ENCODE measurements at places on chromosomes 1 and 21.

GRCh38 chr1:43879414-43879813 is 54.2 kb upstream of the ARTN start:
- peak; percentile 33 for DNase-seq
- no peak overlapping the region for H3K27ac ChIP-seq
- no peaks in the 10 kb centered on the region for H3K27me3 ChIP-seq
- H3K36me3 ChIP-seq = no peaks in the 10 kb centered on the region
- no peak overlapping the region for H3K4me3 ChIP-seq

- H3K4me1 ChIP-seq = peaks cover 2% of the 10 kb centered on the region
- no peak overlapping the region for H3K27ac ChIP-seq
- DNase-seq = no peak
- no peak overlapping the region for H3K4me3 ChIP-seq
Measured at GRCh38 chr1:242449661-242450060, 74.8 kb downstream of the PLD5 start.

DNA sequence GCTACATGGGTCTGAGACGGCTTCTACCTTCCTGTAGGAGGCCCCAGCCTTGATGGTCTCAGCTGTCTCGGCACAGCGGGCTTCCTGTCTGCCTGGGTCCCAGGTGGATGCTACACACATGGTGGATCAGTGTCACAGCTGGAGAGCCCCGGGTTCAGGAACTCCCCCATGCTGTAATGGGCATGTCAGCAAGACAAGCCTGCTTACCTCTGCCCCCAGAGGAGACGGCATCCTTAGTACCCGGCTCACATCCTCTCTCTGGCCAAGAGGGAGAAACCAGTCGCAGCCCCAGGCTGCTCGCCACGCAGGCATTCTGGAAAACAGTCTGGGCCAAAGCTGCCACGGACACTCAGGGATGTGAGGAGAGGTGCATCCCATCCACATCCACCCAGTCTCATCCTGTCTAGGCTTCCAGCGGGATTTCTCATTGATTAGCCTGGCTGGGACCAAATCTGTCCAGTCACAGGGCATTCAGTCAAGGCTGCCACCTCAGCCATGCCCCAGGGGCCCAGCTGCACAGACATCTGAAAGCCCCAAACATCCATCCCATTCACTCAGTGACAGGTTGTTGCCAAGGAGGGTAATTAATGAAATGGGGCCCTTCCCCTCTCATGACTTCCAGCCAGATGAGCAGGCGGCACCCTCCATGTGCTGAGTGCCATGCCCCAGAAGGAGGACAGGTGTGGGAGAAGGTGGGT is 10.5 kb downstream of the SNAP47 start:
- no peak for DNase-seq
- H3K36me3 ChIP-seq = no peaks in the 10 kb centered on the region
- no peak overlapping the region for H3K4me3 ChIP-seq
- H3K4me1 ChIP-seq = no peaks in the 10 kb centered on the region
- no peak overlapping the region for H3K27ac ChIP-seq
- no peaks in the 10 kb centered on the region for H3K27me3 ChIP-seq

DNA sequence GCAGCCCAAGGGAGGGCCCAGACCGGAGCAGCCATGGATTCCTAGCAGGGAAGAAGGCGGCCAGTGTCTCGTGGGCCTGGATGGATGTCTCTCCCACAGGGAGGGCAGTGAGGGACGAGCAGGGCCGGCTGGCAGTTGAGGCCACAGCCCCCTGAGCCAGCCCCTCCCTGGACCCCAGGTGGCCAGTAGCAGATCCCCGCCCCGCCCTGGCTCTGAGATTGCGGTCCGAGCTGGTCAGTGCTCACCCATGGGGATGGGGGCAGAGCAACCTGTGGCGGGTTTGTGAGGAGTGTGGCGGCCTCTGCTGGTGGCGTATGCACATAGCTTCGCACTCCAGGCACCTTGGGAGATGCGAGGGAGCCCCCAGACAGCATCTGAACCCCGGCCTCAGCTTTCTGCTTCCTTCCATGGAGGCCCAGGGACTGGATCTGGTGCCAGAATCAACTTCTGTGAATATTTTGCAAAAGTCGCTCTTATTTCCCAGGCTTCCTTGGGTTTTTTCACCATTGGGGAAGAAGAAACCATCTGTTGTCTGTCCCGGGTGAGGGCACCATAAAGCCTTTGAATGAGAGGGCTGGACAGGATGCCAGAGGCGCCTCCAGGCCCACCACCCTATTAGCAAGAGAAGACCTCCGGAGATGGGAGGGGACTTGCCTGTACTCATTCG is 8.4 kb upstream of the KCNN3 start:
- H3K4me3 ChIP-seq = no peak overlapping the region
- no peaks in the 10 kb centered on the region for H3K36me3 ChIP-seq

- no peak for DNase-seq
- H3K27ac ChIP-seq = no peak overlapping the region
- H3K36me3 ChIP-seq = peaks cover 2% of the 10 kb centered on the region
- H3K4me1 ChIP-seq = peaks cover 3% of the 10 kb centered on the region
- H3K27me3 ChIP-seq = no peaks in the 10 kb centered on the region
Measured at GRCh38 chr1:62613325-62613727, 16.0 kb downstream of the ANGPTL3 start.

GRCh38 chr21:18146820-18147219 is 97.8 kb upstream of the CHODL start:
- H3K36me3 ChIP-seq = no peaks in the 10 kb centered on the region
- H3K4me1 ChIP-seq = no peaks in the 10 kb centered on the region
- H3K27ac ChIP-seq = no peak overlapping the region

DNA sequence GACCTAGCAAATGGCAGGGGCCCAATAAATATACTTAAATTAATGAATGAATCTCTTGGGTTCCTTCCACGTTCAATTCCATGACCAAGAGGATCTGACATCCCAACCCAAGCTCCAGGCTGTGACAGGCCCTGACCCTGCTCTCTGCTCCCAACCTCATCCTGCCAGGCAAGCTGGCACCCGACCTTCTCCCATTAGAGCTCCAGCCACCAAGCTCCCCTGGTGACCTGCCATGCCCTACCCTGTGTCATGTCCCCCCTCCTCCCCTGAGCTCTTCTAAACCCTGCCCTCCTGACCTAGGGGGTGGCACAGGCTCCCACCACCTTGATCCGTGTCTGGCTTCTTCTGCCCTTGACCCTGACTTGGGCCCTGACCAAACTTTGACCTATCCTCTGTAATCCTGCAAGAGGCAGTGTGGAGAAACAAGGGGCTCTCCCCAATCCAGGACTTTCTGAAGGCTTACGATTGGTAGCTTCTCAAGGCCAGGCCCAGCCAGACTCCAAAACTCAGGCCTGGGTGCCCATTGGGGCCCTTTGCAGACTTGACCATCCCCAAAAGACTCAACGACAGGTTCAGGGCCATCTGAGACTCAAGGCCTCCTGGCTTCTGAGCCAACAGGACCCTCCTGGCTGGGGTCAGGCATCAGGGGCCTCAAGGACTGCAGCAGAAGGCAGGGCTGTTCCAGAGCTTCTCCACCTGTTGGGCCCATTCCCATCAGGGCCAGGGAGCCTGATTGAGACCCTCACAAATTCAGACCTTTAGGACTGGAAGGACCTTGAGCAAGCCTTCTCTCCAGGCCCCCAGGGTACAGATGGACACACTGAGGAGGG is 249.0 kb downstream of the PTPRU start:
- H3K27me3 ChIP-seq = 0 out of 2 replicates have a peak, but pooled peaks cover 2% of the 10 kb centered on the region
- no peak overlapping the region for H3K4me3 ChIP-seq
- DNase-seq = no peak

- H3K4me1 ChIP-seq = no peaks in the 10 kb centered on the region
- no peak for DNase-seq
- no peaks in the 10 kb centered on the region for H3K36me3 ChIP-seq
- H3K27me3 ChIP-seq = peaks cover 2% of the 10 kb centered on the region
- H3K4me3 ChIP-seq = no peak overlapping the region
- H3K27ac ChIP-seq = no peak overlapping the region
Measured at GRCh38 chr1:208115924-208116640, 128.1 kb downstream of the PLXNA2 start.

- H3K27me3 ChIP-seq = no peaks in the 10 kb centered on the region
- no peaks in the 10 kb centered on the region for H3K36me3 ChIP-seq
- H3K27ac ChIP-seq = no peak overlapping the region
Measured at GRCh38 chr1:41855713-41856112, 63.0 kb downstream of the HIVEP3 start.

DNA sequence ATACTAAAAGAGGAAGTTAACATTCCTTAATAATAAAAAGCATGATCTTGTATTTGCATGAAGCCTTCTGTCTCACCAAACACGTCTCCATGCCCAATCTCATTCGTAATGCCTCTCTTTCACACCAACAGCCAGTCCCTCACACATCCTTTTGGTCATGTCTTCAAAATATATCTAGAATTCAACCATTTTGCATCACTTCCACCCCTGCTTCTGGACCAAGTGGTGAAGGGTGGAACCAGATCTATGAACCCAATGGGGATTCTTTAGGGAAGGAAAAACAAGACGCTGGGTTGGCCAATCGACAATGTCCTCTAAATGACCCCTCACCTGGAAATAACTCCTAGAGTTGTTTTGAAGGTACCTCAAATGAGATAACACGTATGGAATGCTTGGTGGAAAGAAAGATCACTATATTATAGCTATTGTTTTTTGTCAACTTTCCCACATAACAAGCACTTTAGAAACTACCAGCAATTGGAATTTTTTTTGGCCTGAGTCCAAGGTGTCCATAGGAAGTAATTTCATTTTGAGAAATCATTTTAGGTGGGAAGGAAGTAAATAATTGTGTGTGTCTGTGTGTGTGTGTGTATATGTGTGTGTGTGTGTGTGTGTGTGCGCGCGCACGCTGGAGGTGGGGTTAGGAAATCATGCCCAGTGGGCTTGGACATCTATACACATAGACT is at the start of gene KCNA10:
Gene KCNA10 (minus strand): TSS at position 51 of the 686 bp plus-strand sequence. CDS start 388 bp downstream, outside the sequence.
- H3K4me3 ChIP-seq = no peak within 1 kb of the TSS
- H3K36me3 ChIP-seq = no peaks in the 10 kb centered on the region
- H3K4me1 ChIP-seq = no peaks in the 10 kb centered on the region
- no peak for DNase-seq
- H3K27me3 ChIP-seq = no peaks in the 10 kb centered on the region

- no peak for DNase-seq
- H3K4me3 ChIP-seq = no peak overlapping the region
- H3K27me3 ChIP-seq = no peaks in the 10 kb centered on the region
- H3K36me3 ChIP-seq = no peaks in the 10 kb centered on the region
- no peak overlapping the region for H3K27ac ChIP-seq
Measured at GRCh38 chr1:4674676-4675075, 20.3 kb downstream of the AJAP1 start.

- no peaks in the 10 kb centered on the region for H3K4me1 ChIP-seq
- H3K27me3 ChIP-seq = no peaks in the 10 kb centered on the region
- H3K4me3 ChIP-seq = no peak overlapping the region
- no peak for DNase-seq
- no peaks in the 10 kb centered on the region for H3K36me3 ChIP-seq
Measured at GRCh38 chr1:87219141-87219540, 109.5 kb upstream of the LMO4 start.

GRCh38 chr1:69414574-69414973 is 153.1 kb upstream of the LRRC7 start:
- H3K27ac ChIP-seq = no peak overlapping the region
- H3K27me3 ChIP-seq = no peaks in the 10 kb centered on the region
- H3K4me3 ChIP-seq = no peak overlapping the region
- no peaks in the 10 kb centered on the region for H3K4me1 ChIP-seq
- no peak for DNase-seq

DNA sequence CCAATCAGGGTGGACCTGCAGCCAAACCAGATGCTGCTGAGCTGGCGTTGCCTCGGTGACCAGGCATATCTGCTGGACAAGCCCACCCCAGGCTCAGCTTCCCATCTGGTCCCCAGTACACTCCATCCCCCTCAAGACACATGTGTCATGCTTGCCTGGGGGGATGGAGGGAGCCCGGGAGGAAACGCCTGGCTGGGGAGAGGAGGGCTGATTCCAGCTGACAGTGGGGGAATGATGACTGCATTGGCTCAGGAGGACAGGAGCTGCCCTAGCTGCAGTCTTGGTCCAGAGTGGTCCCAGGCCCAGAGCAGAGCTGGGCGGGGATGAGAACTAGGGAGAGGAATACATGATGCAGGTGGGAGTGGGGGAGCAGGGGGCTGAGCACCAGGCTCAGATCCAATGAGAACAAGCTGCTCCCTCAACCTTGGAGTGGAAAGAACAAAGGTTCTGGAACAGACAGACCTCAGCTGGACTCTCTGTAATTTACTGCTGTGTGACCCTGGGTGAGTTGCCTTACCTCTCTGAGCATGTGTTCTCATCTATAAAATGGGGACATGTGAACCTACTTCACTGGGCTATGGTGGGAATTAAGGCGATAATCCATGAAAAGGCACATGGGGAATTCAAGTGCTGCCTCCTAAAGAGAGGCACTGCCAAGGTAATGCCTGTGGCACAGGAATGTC is 23.1 kb upstream of the ECE1 start:
- no peak for DNase-seq
- no peaks in the 10 kb centered on the region for H3K27me3 ChIP-seq
- H3K36me3 ChIP-seq = no peaks in the 10 kb centered on the region

GRCh38 chr1:225458222-225458631 is 30.4 kb upstream of the LBR start:
- H3K36me3 ChIP-seq = no peaks in the 10 kb centered on the region
- no peaks in the 10 kb centered on the region for H3K27me3 ChIP-seq
- no peak for DNase-seq

GRCh38 chr1:203451836-203452784 is 23.5 kb upstream of the PRELP start:
- H3K4me3 ChIP-seq = no peak overlapping the region
- H3K27me3 ChIP-seq = peaks cover 38% of the 10 kb centered on the region
- no peaks in the 10 kb centered on the region for H3K4me1 ChIP-seq
- no peak overlapping the region for H3K27ac ChIP-seq
- no peak for DNase-seq

- H3K27ac ChIP-seq = no peak overlapping the region
- no peaks in the 10 kb centered on the region for H3K36me3 ChIP-seq
- no peaks in the 10 kb centered on the region for H3K27me3 ChIP-seq
- no peak for DNase-seq
- no peaks in the 10 kb centered on the region for H3K4me1 ChIP-seq
Measured at GRCh38 chr1:107404756-107405155, 263.9 kb downstream of the NTNG1 start.

- H3K27me3 ChIP-seq = no peaks in the 10 kb centered on the region
- no peak overlapping the region for H3K27ac ChIP-seq
Measured at GRCh38 chr21:39153842-39154241, 29.4 kb downstream of the PSMG1 start.

GRCh38 chr1:70706381-70707037 is 295.4 kb downstream of the CTH start:
- no peaks in the 10 kb centered on the region for H3K4me1 ChIP-seq
- no peak for DNase-seq
- H3K27ac ChIP-seq = no peak overlapping the region
- no peaks in the 10 kb centered on the region for H3K36me3 ChIP-seq

GRCh38 chr1:6461051-6461530 is 4.9 kb downstream of the TNFRSF25 start:
- no peak overlapping the region for H3K27ac ChIP-seq
- no peak for DNase-seq
- no peaks in the 10 kb centered on the region for H3K36me3 ChIP-seq
- H3K4me1 ChIP-seq = no peaks in the 10 kb centered on the region

GRCh38 chr1:208979776-208980175 is 603.7 kb upstream of the CAMK1G start:
- no peak for DNase-seq
- H3K36me3 ChIP-seq = no peaks in the 10 kb centered on the region
- H3K27me3 ChIP-seq = no peaks in the 10 kb centered on the region
- H3K4me3 ChIP-seq = no peak overlapping the region
- H3K4me1 ChIP-seq = no peaks in the 10 kb centered on the region

GRCh38 chr1:151024540-151025146 is 11.7 kb upstream of the BNIPL start:
- H3K36me3 ChIP-seq = no peaks in the 10 kb centered on the region
- H3K27ac ChIP-seq = no peak overlapping the region
- DNase-seq = no peak
- H3K27me3 ChIP-seq = no peaks in the 10 kb centered on the region
- H3K4me1 ChIP-seq = no peaks in the 10 kb centered on the region
- H3K4me3 ChIP-seq = no peak overlapping the region

Measured in Panc1 (cell line).